ENCODE measurements at places on chromosomes 7 and 10. TPM values are rescaled to one million over a fixed set of nuclear protein-coding genes. Genes with fewer than 3 reads are reported as not detected.

The TSPAN12 gene
- 2.0 TPM for total RNA-seq

The PRLHR gene
- total RNA-seq = not detected

The FAM25C gene
- not detected for total RNA-seq

The IGFBP1 gene
- not detected for total RNA-seq

The SFTPA1 gene
- total RNA-seq = not detected

The CYP2E1 gene
- 0.59 TPM for total RNA-seq

The ZNF3 gene
- 11.8 TPM for total RNA-seq

The TMEM270 gene
- not detected for total RNA-seq

The GDF2 gene
- not detected for total RNA-seq

The NUTM2B gene
- not detected for total RNA-seq

The AKR1C2 gene
- 13.3 TPM for total RNA-seq

The SSBP1 gene
- total RNA-seq = 77.3 TPM

The PNLIP gene
- total RNA-seq = not detected

The TRIM50 gene
- total RNA-seq = not detected

The CCDC172 gene
- total RNA-seq = not detected

The PARD3 gene
- 41.4 TPM for total RNA-seq

The SYCE1 gene
- not detected for total RNA-seq

The CCDC136 gene
- 4.4 TPM for total RNA-seq

The PPP1R17 gene
- not detected for total RNA-seq

The NPY gene
- not detected for total RNA-seq

The DYNC1I1 gene
- total RNA-seq = 0.45 TPM

The SPDYE16 gene
- total RNA-seq = 0.12 TPM

The MYPN gene
- not detected for total RNA-seq

The NPY4R gene
- total RNA-seq = 0.15 TPM

The CTAGE6 gene
- total RNA-seq = 0.23 TPM

The AQP1 gene
- total RNA-seq = 22.2 TPM

The OPN1SW gene
- not detected for total RNA-seq

The FKBP6 gene
- not detected for total RNA-seq

The OR9A2 gene
- 0.12 TPM for total RNA-seq

The ZNF248 gene
- 7.1 TPM for total RNA-seq

The ZNF783 gene
- total RNA-seq = 9.3 TPM

The LIMK1 gene
- 33.9 TPM for total RNA-seq

The NEUROD6 gene
- not detected for total RNA-seq

The SERPINE1 gene
- 1,526 TPM for total RNA-seq

The TMEM130 gene
- total RNA-seq = 0.12 TPM

The VWA2 gene
- 0.08 TPM for total RNA-seq

The DENND2A gene
- total RNA-seq = 0.75 TPM

The ZFAND2A gene
- total RNA-seq = 10.1 TPM

The TEX47 gene
- not detected for total RNA-seq

The PIP gene
- total RNA-seq = not detected

The RAB19 gene
- total RNA-seq = not detected

The CCDC3 gene
- 0.47 TPM for total RNA-seq

The CPA1 gene
- 0.35 TPM for total RNA-seq

The MINDY4 gene
- total RNA-seq = 4.7 TPM

The JAKMIP3 gene
- total RNA-seq = 0.08 TPM

The RARRES2 gene
- 15.2 TPM for total RNA-seq
